Substantia nigra (tissue), 51 donors: ENCODE measurements at places on chromosomes 7 and 10.

- DNase-seq, result no peak
These were observed 301.3 kb downstream of the RNLS start for GRCh38 chr10:88281592-88282347.

- no peak for DNase-seq
These were observed at the start of gene GTF2I for GRCh38 chr7:74657692-74658177. Gene GTF2I, plus strand, starts transcription at chr7:74657718. Its CDS starts 31,411 bp downstream, at chr7:74689129.

- no peak for DNase-seq
These were observed 9.5 kb upstream of the FRA10AC1 start for GRCh38 chr10:93711891-93712290.

GRCh38 chr10:122128357-122128756 is 139.4 kb downstream of the TACC2 start:
- no peak for DNase-seq

GRCh38 chr10:45155784-45156183 is 155.1 kb downstream of the ZNF22 start:
- no peak for DNase-seq
